Mesenteric fat pad (tissue), 1 donor: ENCODE measurements at places on chromosomes 6 and 20. TPM values are rescaled to one million over a fixed set of nuclear protein-coding genes. Genes with fewer than 3 reads are reported as not detected.

Gene SLC32A1
- not detected for total RNA-seq

DNA sequence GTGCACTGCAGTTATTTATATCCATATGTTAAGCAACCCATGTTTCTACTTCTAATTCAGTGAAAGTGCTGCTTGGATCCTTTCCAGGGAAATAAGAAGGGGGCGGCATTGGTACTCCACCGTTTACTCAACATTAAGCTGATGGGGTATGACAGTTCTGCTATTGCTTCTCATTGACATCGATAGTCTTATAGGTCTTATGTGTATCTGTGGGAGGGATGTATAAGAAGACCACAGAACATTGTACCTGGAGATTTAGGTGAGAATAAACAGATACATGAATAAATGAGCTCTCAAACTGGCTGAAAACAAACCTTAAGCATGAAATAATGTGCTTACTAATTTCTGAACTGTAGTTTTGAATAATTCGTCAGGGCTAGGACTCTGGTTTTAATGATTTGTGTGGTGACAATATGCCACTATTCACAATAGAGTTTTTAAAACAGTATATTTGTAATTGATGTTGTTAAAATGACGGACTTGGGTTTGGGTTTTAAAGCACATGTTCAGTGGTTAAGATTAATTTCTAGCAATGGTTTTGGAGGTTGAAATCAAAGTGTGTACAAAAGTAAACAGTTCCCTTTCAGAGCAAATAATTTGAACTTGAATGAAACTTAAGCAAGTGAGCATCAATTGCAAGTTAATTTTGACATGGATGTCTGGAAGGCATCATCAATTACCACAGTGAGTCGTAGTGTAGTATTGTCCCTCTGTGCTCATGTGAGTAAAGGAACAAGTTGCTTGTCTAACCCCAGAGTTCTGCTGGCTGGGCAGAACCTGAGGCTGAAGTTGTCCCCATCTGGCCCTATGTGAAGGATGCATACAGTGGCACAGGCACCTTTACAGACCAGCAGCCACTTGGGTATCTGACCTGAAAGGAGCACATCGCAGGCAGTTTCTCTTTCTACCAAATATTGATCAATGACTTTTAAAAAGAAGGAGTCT lies 84.7 kb upstream of the SUPT3H start:
- DNase-seq, result no peak

DNA sequence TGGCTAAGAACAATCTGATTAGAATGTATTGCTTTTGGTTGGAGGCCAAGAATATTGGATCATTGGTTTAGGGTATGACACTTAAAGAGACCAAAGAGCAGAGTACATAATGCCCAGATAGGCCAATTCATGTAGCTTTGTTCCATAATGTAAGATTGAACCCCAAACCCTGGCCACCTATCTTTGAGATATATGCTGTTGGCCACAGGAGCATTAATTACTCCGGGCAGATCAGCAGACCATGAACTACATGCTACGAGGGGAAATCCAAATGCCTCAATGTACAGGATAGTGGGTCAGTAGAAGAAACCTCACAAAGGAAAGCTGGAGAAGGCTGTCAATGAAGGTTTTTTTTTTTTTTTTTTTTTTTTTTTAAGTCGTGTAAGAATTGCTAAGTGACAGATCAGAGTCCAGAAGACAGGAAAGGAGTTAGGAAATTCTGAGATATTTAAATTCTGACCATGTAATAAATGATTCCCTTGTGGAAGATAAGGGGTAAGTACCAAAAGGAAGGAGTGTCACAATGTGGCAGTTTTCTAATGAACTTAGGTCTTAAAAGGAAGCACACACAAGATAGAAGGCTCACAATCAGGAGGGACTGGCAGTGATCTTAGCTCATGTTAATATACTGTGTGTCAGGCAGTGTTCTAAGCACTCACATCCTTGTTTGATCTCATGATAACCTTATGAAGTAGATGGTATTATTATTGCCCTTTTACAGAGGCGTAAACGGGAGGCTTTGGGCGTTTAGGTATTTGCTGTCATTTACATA lies 61.4 kb downstream of the CARMIL1 start:
- DNase-seq, result no peak

Gene ACSS1
- 14.3 TPM for total RNA-seq

DNA sequence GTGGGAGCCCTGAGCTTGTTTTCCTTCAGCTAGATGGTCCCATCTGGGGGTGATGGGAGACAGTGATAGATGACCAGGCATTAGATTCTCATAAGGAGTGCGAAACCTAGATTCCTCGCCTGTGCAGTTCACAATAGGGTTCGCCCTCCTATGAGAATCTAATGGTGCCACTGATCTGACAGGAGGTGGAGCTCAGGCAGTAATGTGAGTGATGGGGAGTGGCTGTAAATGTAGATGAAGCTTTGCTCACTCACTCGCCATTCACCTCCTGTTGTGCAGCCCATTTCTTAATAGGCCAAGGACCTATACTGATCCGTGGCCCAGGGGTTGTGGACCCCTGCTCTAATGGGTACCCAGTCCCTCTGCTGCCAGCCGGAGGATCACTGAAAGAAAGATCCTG lies 20.7 kb upstream of the KCNB1 start:
- no peak for DNase-seq

GRCh38 chr6:165920896-165921671 lies 246.6 kb downstream of the TBXT start:
- no peak for DNase-seq

DNA sequence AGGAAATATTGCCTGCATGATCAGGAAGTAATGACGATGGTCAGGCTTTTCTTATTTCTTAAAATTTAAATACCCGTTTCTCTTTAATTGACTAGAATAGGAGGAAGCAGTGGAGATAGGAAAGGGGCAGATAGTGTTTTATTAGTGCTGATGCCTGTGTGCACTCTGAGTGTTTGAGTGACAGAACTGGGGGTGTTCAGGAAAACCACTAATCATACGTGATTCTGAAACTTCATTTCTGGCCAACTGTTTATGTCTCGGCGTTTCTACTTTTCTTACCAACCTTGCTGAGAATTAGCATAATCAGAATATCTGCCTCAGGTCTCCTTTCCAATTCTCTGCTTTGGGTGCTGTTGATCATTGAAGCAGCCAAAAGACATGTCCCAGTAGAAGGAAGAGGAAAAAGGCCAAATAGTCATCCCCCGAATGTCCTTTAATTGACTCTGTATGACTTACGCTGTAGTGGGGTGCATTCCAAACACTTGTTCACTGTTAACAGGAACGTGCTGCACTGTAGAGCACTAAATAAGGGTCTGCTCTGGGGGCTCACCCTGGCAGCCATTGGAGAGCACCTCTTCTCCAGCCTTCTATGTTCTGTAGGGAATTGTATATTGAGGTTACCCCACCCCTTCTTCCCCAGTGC lies 152.9 kb downstream of the JARID2 start:
- no peak for DNase-seq

GRCh38 chr6:137136065-137136464 lies 37.4 kb downstream of the IL22RA2 start:
- DNase-seq, result no peak

DNA sequence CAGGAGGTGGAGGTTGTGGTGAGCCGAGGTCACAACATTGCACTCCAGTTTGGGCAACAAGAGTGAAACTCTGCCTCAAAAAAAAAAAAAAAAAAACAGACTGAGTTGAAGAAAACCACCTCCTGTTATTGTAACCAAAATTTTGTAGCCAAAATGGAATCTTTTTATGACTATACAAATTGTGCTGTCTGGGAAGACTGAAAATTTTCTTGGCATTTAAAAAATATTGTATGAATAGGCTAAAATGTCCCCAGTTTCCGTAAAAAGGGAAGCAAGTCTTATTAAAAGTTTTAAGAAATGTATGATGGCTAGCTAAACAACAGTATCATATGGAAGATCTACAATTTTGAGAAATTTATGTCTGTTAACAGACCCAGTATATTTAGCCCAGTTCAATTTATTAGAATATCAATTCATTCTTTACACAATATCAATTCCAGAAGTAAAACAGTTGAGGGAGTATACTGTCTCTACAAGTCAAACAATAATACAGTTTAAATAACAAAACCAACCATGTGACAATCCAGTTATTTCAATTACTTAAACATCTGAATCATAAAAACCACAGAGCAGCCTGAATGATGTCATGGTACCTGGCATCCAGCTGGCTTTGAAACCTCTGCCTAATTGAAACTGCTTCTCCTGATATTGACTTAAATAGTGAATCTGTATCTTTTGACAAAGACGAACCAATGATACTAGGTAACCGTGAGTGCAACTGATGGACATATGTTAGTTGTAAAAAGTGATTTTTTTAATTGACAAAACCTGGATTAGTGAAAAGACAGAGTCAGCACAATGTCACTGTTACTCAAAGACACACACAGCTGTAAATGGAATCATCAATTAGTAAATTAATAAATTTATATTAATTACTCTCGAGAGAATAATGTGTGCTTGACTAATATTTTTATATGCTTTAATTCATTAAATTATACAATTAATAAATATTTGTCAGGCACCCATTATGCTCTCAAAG lies 166.6 kb upstream of the MARCKS start:
- DNase-seq, result no peak

GRCh38 chr6:46265373-46265772 lies 94.6 kb upstream of the ENPP5 start:
- no peak for DNase-seq

- DNase-seq, result no peak
Measured at GRCh38 chr20:1734269-1734858, 76.8 kb upstream of the SIRPG start.

GRCh38 chr20:2237059-2237458 lies 58.7 kb upstream of the TGM3 start:
- DNase-seq, result no peak

Gene FERMT1
- 1.2 TPM for total RNA-seq

Gene CFAP206
- total RNA-seq, result 0.19 TPM

DNA sequence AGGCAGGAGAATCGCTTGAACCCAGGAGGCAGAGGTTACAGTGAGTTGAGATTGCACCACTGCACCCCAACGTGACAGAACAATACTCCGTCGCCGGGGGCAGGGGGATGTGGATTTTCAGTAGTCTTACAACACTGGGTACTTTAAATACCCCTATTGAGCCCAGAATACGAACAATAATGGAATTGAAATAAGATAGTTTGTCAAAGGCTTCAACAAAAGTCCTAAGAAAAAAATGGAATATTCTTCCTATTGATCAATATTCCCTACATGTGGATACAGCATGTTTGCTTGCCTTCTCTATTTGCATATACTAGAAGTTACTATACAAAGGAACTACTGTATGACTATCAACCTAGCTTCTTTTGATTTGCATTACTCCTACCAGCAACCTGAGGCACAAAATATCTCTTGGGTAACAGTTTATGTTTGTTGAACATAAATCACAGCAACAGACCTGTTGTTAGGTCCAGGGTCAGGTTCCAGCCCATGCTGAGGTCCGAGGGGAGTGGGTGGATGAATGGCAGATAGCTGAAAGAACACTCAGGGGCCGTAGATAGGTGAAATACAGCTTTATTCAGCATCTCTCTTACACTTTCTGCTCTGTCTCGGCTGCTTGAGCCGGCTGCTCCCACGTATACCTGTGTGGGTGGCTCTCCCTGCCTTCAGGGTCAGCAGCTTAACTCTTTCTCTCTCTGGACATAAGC lies 23.8 kb downstream of the MAN1A1 start:
- no peak for DNase-seq

Gene COL20A1
- total RNA-seq, result not detected

Gene PHACTR3
- 1.8 TPM for total RNA-seq

- DNase-seq, result no peak
Measured at GRCh38 chr20:15716256-15716655, 857.0 kb downstream of the KIF16B start.

Gene WFDC5
- total RNA-seq, result not detected

Gene LINC00237
- total RNA-seq, result not detected

Gene NTSR1
- total RNA-seq, result not detected

DNA sequence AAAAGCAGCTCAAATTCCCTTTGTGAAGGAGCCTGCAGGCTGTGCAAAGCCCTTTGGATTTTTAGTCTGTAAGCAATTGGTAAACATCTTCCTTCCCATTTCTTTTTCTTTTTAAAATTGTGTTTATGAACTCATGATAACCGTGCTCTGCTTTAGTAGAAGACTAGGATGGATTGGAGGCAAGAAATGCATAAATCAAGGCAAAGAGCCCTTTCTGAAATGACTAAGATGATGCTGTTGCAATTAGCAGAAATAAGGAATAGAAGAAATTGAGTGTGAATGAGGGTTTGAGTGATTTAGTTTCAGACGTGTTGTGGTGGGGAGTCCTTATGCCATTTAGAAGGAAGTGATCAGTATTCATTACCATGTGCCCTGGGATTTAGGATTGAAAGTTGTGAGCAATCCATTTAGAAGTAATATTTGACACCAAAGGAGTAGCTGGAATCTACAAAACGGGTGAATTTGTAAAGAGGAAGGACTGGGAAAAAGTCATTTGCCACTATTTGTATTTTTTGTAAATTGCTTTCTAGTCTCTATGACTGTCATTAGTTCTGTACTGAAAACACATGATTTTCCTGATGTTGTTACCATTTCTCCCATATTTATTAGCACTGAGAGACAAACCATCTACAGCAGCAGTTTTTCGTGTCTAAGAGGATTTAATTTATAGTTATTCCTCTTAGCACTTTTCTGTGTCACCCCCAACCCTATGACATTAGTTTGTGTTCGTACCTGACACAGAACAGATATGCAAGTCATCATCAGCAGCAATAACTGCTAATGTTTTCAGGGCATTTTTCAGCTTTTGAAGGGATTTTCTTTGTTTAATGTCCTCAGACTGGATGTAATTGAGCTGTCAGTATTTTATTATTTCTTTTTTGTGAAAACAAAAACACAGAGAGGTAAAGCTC lies 265.0 kb downstream of the UTRN start:
- no peak for DNase-seq

Gene NHSL1
- total RNA-seq, result 11.9 TPM

DNA sequence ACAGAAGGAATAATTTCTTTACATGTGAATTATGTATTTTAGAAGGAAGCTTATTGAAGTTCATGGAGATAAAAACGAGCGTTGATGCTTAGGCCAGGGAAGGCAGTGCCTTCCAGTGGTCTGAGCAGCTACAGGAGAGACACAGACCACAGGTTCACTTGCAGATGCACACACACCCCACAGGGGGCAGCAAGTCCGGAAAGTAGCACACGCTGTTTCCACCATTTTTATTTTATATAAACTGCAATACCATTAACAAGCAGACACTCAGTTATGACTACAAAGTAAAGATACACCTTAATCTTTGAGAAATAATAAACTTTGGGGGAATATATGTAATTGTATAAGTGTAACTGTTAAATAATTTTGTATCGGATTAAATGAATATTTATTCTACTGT lies 13.5 kb upstream of the DACT2 start:
- no peak for DNase-seq

GRCh38 chr6:95687839-95688238 lies 110.5 kb downstream of the MANEA start:
- DNase-seq, result no peak

Gene BCKDHB
- total RNA-seq, result 18.2 TPM

Gene NNAT
- total RNA-seq, result 27.3 TPM

Gene RHAG
- not detected for total RNA-seq

DNA sequence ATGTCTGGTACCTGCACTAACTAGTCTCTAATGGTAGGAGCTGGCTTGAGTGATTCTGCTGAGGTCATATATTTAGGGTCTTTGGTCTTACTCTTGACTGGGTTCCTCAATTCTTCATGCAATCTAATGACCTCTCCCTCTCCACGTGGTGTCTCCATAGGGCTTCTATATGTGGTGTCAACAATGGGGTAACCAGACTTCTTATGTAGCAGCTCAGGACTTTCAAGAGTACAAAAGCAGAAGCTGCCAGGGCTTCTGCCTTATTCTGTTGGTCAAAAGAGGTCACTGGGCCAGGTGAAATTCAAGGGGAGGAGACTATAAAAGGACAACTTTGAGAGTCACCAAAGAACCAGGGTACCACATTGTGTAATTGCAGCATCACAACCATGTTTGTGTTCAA lies 54.3 kb downstream of the NUS1 start:
- DNase-seq, result no peak

Gene DDO
- 3.2 TPM for total RNA-seq

Gene CLDN20
- total RNA-seq, result not detected
